Activated T-cell treated with anti-CD3 and anti-CD28 coated beads for 1 hour (primary cell): ENCODE measurements at places on chromosomes 2 and 18.
A peak's percentile ranks its signal among the peaks of the same experiment; 100 is the strongest.

- DNase-seq, result no peak
These were observed 23.4 kb upstream of the CHRNA1 start for GRCh38 chr2:174787487-174788205.

DNA sequence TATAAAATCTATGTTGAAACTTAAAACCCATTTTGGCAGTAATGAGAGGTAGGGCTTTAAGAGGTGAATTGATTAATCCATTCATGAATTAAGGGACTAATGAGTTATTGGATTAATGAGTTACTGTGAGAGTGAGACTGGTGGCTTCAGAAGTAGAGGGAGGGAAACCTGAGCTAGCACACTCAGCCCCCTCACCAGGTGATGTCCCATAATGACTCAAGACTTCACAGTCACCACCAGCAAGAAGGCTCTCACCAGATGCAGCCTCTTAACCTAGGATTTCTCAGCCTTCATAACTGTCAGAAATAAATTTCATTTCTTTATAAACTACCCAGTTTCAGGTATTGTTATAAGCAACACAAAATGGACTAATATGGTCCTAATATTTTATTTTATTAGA is 621.7 kb upstream of the ACVR2A start:
- no peak for DNase-seq

- DNase-seq, result no peak
These were observed 38.2 kb downstream of the ACVR1 start for GRCh38 chr2:157837851-157838441.

DNA sequence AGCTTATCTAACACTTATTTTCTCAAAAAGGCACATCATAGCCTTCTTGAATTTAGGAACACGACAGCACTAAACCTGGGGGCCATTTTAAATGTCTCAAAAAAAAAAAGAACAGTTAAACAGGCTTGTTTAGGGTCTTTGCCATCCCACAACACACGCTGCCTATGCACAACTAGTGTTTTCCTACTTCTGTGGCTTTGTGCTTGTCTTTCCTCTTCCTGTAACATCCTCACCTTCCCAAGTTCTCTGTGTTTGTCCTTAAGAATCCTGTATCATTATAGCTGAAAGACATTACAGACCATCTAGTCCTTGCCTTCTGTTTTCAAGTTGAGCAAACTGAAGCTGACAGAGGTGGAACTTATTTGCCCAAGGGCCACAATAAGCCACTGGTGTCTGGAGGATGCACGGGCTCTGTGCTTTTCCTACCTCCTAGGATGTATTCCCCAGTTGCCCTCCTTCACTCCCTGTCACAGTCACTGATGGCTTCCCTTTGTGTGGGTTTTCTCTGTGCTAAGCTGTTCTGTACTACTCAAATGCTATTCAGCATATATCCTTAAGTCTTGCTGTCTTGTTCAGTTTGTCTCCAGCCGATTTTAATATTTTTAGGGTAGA is 22.6 kb downstream of the SNRPD1 start:
- no peak for DNase-seq

DNA sequence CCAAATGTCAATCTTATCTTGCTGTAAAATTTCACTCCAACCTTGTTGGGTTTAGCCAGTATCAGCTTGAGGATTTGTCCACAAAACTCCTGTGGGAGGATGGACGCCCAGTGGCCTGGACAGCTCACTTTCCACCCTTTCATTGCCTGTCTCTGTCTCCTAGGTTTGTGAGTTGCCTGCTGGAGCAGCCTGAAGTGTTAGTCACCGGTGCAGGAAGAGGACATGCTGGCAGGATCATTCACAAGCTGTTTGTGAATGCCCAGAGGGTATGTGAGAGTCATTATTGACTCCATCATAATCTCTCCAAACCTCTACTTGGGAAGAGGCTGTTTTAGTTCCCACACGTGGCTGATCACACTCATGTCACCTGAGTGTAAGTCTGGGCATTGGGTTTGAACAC is 112.3 kb downstream of the RAB3GAP1 start:
- DNase-seq, result no peak

GRCh38 chr2:119241205-119241532 is 17.5 kb downstream of the STEAP3 start:
- DNase-seq, result no peak

GRCh38 chr2:197079832-197080555 is 153.5 kb upstream of the PGAP1 start:
- DNase-seq, result no peak

- DNase-seq, result no peak
These were observed 42.5 kb upstream of the LCLAT1 start for GRCh38 chr2:30404319-30405259.

- no peak for DNase-seq
These were observed 112.8 kb upstream of the RASGRP3 start for GRCh38 chr2:33363325-33364298.

DNA sequence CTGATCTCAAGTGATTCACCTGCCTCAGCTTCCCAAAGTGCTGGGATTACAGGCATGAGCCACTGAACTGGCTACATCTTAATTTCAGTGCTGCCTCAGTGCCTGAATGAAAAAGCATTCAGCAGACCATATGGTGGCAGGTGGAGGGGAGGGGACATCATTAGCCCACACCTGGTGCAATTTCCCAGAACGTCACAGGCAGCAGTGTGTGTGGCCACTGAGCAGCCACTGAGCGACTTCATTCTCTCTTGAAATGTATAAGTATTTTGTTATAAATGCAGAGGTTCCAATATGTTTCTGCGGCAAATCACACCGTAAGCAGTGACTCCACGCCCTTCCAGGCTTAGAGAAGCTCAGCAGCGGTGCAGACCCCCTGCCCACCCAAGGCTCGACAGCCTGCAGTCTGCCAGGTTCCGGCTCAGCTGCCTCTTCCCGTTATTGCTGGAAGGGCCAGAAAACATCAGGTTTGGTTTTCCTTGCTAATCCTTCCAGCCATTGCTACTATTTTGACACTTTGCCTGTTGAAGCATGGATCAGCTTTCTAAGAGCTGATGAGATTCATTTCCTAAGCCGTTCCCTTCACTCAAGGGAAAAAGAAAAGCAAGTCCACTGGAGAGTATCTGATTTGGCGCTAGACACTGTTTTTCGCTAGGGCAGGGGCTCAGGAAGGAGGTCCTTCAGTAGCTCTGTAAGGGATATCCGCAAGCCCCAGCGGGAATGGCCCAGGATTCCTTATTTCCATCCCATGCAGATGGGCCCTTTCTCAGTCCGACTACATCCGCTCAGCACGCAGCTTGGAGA is 250.7 kb downstream of the VAPA start:
- no peak for DNase-seq

GRCh38 chr2:127670055-127670956 is 5.0 kb downstream of the LIMS2 start:
- DNase-seq, result no peak

DNA sequence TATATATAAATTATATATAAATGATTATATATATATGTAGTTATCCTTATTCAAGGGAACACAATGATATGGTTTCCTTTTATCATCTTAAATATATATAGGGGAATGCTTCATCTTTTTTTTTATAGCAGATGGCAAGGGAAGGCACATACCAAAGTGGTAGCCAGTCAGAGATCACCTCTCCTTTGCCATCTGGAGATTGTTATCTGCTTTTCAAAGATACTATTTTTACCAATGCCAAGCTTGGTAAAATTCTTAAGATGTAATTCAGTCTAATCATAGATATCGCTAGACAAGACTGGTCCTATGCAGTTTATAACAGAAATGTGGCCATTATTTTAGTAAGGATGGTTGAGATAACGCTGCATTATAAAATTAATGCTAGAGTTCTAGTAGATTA is 64.7 kb upstream of the DSEL start:
- DNase-seq, result no peak

GRCh38 chr2:167334146-167334742 is 446.0 kb downstream of the XIRP2 start:
- no peak for DNase-seq

DNA sequence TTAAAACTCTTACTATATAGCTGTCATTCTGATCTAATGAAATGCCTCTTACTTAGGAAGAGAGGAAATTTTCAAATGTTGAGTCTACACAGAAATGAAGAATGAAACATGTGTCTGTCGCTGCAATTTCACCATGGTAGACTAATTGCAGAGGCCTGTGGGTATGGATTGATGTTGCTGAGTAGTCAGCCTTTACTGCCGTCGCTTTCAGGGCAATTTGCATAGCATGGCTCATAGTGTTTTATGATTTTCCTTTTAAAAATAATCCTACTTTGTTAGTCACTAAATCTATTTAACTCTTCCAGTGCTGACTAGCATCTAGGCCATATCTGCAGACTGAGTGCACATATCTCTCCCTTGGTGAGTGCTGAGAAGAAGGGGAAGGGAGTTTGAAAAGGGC is 819.2 kb downstream of the SATB2 start:
- DNase-seq, result no peak

GRCh38 chr2:138503087-138503442 is 1.5 kb downstream of the SPOPL start:
- DNase-seq, result no peak

- DNase-seq, result no peak
These were observed 159.1 kb upstream of the ZSWIM2 start for GRCh38 chr2:187008111-187008510.

GRCh38 chr18:3415110-3415509 is 34.9 kb upstream of the TGIF1 start:
- no peak for DNase-seq

- no peak for DNase-seq
These were observed 70.2 kb upstream of the SMIM21 start for GRCh38 chr18:75497576-75498235.

- no peak for DNase-seq
These were observed 28.9 kb upstream of the SEMA4C start for GRCh38 chr2:96898641-96899412.

DNA sequence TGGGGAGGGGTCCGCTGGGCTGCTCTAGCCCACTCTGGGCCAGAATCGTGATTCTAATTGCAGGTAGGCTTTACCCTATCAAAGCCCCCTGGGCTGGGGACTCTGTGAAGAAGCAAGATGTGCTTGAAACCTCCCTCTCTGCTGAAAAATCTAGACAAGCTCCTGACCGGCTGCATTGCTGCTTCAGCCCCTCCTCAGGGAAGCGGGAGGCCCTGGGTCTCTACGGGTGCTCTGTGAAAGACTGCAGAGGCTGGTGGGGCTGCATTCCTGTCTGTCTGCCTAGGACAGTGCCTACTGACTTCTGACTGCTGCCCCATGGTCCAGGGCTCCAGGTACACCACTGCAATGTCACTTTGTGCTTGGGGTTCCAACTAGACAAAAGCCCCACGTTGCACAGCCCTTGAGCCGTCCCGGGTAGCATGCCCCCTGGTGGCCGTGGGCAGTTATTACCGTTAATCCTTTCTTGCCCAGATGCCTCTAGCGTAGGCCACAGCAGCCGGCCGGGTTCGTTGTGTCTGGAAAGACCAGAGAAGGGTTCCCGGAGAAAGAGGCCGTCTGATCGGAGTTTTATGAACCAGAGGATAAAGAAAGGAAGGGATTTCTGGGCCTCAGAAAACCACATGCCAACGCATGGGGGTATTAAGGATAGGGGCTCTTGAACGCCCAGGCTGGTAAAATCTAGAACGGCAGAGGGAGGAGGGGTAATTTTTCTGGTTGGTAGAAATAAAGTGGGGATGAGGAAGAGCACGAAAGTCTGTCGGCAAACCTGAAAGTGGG is 15.9 kb upstream of the C1QL2 start:
- DNase-seq, result peak; percentile 58

DNA sequence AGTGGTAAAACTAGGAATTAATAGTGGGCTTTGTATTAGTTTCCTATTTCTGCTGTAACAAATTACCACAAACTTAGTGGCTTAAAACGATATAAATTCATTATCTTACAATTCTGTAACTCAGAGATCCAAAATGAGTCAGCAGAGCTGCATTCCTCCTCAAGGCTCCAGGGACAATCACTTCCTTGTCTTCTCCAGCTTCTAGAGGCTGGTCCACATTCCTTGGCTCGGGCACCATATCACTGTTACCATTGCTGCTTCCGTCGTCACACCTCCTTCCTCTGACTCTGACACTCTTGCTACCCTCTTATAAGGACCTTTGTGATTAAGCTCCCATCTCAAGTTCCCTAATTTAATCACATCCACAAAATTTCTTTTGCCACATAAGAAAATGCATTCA is 567.8 kb upstream of the KLHL29 start:
- no peak for DNase-seq

GRCh38 chr2:201135386-201135785 is 19.4 kb downstream of the CFLAR start:
- no peak for DNase-seq

DNA sequence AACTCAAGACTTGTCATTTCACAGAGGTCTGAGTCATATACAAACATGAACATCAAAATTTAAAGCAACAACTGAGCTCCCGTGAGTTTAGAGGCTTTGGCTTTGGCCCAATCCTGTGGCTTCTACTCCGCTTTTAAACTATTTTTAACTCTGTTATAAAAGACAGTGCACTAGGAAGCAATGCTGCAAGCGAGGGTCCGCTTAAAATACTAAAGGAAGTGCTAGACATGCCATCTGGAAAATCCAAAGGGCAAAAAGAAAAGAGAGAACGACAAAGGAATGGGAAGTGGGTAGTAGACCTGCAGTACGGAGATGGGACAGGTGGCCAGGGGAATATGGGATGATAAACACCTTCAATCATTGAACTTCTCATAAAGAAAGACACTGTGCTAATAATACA is 37.4 kb upstream of the MYT1L start:
- DNase-seq, result no peak

DNA sequence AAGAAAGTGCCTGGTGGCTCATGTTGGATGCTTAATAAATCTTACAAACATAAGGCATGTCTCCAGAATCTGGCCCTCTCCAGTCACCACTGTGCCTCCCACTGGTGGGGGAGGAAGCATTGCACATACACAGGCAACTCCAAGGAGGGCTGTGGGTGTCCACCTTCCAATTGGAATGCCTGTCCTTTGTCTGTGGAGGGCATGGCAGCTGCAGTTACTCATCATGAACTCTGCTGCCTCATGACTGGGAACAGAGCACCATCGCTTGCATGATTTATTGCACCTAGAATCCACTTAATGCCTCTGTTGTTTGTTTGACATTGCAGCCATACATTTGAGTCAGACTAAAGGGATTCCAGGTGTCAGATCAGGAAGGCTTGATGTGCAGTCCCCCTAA is 278.9 kb downstream of the PRKCE start:
- no peak for DNase-seq

GRCh38 chr2:37471994-37472393 is 127.6 kb downstream of the QPCT start:
- DNase-seq, result no peak

DNA sequence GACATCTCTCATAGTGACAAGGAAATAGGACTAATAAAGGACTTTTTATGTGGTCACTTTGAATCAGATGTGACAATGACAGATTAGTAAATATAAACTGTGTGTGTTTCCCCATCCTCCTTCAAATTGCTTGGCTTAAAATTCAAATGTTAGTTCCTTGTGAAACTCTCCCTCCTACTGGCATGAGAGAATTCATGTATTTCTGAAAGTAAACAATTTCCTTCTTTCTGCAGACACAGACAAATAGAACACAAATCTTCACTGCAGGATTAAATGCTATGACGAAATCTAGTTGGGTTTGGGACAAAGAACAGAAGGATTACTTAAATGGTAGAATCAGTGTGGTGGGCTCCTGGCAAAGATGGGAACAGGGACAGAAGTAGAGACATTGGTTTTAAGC is 328.7 kb upstream of the FAM98A start:
- DNase-seq, result no peak
